ENCODE measurements at places on chromosomes 16 and 17.

DNA sequence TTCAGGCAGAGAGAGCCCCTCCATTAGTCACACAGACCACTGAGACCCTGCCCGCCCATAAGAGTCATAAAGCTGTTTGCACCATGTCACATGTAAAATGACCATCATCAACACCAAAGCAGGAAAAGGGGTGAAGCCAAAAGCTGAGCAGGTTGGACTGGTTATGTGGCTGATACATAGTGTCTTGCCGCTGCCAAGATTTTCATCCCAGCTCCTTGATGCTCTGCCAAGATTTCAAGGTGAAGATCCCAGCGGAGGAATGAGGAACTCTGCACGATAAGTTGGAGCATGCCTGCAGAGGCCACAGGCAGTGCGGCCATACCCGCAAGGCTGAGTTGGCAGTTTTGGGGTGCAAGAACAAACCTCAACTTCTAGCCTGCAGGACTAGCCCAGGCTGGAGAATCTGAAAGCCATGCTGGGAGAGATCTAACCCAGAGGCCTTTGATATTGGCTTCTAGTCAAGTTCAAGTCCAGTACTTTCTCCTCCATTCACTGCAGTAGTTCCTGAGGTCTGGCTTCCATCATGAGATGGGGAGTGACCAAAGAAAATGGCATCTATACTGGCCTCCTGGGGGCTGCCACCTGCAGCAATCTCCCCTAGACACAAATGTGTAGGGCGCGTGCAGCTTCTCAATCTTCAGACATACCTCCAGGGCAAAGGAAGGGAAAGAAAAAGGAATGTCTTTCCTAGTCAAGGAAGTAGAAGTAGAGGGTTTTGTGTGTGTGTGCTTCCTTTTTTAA lies 79.7 kb upstream of the NOL11 start:
- DNase-seq = no peak

DNA sequence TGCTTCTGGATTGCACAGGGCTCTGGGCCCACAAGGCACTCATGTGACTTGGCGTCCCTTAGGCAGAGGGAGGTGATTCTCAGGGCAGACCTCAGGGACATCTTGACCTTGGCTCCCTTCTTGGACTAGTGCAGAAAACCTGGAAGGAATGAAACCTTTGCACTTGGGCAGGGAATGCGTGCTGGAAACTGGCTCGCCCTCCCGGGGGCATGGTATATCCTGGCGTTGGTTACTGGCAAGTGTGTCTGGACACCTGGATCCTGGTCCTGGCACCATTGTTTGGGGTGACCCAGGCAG lies 63.5 kb upstream of the LGALS9 start:
- DNase-seq = no peak

GRCh38 chr16:72850853-72851252 lies 197.1 kb downstream of the ZFHX3 start:
- DNase-seq = no peak

- no peak for DNase-seq
Observed at GRCh38 chr17:28402224-28402630, 3.8 kb downstream of the SLC46A1 start.

DNA sequence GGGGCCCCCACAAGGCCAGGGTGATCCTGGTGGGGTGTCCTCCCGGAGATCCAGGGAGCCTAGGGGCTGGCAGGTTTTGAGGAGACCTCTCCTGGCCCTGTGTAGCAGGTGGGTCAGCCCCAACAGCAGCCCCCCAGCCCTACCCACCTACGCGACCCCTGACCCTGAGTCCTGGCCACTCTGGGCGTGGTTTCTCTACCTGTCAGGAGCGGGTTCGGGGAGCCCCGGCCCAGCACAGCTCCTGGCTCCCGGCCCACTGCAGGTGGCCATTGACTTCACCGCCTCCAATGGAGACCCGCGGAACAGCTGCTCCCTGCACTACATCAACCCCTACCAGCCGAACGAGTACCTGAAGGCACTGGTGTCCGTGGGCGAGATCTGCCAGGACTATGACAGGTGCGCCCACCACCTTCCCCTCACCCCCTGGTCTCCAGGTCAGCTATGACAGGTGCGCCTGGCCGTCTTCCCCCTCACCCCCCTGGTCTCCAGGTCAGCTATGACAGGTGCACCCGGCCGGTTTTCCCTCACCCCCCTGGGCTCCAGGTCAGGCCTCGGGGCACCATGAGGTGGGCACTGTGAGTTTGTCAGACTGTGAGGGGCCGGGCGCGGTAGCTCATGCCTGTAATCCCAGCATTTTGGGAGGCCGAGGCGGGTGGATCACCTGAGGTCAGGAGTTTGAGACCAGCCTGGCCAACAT lies 13.0 kb downstream of the CPNE7 start:
- no peak for DNase-seq

DNA sequence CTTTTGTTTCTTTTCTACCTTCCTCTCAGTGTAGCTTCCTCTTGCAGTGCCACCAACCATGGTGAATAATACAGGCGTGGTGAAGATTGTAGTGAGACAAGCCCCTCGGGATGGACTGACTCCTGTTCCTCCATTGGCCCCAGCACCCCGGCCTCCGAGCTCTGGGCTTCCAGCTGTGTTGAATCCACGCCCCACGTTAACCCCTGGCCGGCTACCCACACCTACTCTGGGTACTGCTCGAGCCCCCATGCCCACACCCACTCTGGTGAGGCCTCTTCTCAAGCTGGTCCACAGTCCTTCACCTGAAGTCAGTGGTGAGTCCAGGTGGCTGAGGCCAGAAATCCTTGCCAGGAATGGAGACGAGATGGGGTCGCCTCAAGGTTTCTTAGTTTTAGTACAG lies 23.9 kb downstream of the SRCAP start:
- no peak for DNase-seq
